Hepatic stellate cell (primary cell): ENCODE measurements at places on chromosomes 2 and 18.

DNA sequence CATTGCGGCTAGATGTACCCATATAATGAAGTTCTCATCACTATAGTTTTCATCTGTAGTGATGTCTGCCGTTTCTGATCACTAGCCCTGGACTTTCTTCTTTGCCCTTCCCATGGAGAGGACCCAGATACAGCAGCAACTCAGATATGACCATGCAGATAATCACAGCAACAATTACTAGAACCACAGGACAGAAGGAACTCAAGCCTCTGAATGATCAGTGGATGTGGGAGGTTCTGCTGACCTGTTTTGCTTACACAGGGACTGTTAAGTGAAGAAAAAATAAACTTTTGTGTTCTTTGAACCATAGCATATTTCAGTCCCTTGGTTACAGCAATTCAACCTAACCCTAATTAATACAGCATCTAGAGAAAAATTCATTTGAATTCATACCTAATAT lies 62.7 kb downstream of the ACVR1 start:
- no peak for DNase-seq

DNA sequence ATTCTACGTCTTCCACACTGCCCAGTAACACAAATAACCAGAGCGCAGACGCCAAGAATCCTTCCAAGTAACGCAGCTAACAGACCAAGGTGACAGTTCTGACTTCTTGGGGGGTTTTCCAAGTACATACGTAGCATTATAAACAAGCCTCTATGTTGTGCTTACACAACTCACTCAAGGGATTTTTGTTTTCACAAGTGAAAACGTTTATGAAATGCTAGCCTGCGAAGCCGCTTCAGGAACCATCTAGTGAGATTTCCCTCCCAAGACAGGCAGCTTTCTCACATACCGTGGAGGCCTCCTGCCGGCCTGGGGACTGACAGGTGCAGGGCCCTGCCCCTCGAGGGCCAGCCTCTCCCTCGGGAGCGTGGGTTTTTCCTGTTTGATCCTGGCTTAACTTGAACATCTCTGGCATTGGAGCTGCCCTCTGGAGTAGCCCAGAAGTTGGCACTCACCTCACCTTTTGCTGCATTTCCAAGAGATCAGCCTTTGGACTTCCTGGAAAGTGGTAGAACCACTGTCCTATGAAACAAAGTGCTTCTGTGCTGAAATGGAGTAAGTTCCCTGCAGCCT lies 151.1 kb downstream of the MBP start:
- no peak for DNase-seq

DNA sequence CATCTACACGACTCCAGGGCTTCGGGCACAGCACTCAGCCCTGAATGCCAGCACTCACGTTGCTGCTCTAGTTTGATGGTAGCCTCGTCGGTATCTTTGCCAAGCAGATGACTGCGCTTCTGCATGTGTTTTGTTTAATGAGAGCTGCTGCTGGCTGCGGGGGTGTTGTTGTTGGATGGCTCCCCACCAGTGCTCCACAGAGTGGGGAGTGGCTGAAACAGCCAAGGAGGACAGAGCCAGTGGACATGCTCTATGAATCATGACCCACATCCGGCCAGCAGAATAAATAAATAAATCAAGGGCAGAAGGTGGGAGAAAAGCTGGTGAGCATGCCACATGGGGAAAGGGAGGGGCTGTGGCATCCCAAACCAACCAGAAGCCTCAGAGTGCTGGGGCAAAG lies 131.2 kb upstream of the SOX11 start:
- no peak for DNase-seq

DNA sequence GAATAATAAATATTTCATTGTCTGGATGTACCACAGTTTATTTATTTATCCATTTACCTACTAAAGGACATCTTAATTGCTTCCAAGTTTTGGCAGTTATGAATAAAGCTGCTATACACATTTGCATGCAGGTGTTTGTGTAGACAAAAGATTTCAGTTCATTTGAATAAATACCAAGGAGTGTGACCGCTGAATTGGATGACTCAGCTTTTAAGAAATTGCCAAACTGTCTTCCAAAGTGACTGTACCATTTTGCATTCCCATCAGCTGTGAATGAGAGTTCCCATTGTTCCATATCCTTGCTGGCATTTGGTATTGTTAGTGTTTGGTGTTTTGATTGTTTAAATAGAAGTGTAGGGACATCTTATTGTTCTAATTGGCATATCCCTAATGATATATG lies 36.2 kb upstream of the FMNL2 start:
- DNase-seq = no peak

DNA sequence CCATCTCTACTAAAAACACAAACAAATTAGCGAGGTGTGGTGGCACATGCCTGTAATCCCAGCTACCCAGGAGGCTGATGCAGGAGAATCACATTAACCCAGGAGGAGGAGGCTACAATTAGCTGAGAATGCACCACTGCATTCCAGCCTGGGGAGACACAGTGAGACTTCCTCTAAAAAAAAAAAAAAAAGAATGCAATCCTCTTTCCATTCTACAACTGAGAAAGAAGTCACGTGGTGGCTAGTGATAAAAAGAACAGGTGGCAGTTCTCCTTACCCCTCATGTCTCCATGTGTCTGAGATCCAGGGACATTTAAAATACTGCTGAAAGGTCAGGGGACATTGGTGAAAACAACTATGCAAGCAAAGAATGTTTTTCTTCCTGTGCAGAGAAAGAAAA lies 24.4 kb upstream of the GPR39 start:
- no peak for DNase-seq

- DNase-seq = no peak
Observed at GRCh38 chr2:60873381-60873780, 8.0 kb upstream of the REL start.

DNA sequence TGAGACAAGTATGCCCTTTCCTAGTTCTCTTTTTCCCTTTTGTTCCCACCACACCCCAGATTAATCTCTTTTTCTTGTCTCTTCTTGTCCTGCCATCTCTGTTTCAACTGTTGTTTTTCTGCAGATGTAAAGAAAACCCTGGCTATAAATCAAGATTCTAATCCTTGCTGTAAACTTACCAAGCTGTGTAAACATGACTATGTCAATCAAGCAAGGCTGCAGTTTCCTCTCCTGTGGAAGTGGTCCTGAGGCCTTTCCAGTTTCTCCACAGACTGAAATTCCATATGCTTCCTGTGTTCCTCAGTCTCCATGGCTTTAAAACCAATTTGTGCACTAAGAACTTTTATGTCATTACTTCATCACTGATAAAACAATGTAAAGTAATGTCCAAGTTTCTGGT lies 288.8 kb upstream of the PIK3C3 start:
- no peak for DNase-seq

DNA sequence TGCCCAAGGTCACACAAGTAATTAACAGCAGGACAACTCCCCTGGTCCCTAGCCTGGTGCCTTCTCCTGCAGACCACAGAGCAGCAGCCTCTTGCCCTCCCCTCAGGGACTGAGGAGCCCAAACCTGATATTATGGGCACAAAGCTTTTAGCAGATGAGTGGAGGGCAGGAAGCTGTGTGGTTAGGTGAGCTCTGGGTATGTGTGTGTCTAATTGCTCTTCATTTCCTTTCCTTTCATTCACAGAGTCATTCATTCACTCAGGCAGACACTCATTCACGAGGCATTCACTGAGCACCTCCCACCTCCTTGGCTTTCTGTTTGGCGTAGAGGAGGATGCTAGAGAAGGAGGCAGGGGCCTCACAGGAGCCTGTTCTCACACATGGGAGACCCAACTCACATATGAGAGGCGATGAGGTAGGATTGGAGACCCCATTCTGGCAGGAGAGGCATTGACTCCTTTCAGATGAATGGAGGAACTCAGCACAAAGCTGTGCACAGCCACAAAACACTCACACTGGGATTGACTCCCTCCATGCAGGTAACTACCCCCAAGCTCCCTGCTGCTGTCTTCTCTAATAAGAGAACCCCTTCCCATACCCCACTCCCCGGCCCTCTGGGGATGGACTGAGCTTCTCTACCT lies 306.8 kb upstream of the SKOR2 start:
- no peak for DNase-seq

- no peak for DNase-seq
Observed at GRCh38 chr2:80703532-80703931, 399.0 kb upstream of the LRRTM1 start.

DNA sequence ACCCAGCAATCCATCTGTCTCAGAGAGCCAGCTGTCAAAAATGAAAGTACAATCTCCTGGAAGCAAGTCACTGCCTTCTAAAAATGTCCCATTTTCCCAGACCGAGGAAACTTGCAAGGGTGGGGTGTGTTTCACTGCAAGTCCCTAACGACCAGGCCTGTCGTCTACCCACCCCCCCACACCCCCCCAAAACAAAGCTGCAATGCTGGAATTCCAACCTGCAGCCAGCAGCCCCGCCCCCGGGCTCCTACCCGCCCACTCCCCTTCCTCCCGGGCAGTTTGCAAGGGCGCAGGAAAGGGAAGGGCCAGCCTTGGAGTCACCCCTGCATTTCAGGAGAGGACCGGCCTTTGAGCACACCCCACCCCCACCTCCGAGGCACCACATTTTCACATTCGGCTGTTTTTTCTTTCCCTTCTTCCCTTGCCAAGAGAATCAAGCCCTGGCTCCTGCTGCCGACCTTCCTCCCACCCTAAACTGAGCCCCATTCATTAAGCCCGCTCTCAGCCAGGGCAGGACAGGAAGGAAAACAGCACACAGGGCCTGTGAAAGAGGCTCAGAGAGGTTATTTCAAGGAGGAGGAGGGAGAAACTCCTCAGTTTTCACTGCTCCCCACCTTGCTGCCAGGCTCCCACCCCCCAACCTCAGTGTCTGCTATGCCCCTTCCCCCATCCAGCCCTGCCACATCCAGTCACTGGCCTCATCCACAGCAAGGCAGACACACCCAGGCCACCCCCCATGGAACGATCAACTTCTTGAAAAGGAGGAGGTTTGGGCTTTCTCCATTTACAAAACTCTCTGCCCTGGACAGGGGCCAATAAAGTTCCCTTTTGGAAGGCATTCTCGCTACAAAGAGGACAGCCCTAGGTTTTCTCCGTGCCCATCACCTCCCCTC lies 11.3 kb downstream of the SMAD7 start:
- no peak for DNase-seq

DNA sequence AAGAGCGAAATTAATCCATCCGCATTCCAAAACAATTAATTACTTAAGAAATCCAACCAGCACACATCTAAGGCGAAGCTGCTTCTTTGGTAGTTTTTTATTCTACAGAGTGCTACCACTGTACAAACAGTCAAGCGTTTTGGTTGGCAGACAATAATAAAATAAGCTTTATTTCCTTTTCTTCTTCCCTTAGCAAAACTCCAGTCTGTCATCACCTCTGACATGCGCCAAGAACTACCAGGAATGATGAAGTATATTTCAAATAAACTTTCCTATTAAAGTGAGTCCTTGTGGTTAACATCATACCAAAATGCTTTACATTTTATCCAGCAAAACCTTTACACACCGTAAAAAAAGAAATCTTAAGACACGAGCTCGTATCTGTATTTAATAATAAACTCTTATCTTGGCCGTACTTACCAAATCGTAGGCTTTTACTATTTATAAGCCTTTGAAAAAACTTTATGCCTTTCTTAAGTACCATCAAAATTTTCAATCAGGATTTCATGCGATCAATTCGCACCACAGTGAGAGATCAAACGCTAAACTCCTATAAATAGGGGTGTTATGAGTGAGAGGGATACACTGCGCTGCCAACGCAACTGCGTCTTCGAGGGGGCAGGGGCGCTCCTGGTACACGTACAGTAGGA lies 1.3 kb downstream of the ATL2 start:
- no peak for DNase-seq

DNA sequence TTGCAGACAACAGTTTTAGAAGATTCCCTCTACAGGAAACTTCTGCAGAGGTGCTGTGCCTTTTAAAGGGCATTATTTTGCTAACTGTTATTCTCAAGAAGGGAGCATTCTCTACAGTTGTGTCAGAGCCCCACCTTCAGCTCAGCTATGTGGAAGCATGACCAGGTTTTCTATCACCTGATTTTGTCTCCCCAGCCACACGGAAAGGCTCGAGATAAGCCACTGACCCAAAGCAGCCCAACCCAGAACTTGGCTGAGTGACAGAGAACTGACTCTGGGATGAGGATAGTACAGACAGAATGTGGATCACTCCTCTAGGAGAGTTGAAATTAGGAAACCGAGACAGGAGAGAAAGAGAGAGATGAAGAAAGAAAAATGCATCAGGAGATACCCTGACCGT lies 10.7 kb downstream of the COL4A4 start:
- DNase-seq = no peak

GRCh38 chr2:204177977-204178522 lies 241.5 kb downstream of the ICOS start:
- peak; percentile 4 for DNase-seq
